Renal cortical epithelial cell (primary cell): ENCODE measurements at places on chromosomes 1 and 21.

- DNase-seq: no peak
Observed at GRCh38 chr1:226563666-226564065, 15.1 kb downstream of the STUM start.

- DNase-seq: no peak
Observed at GRCh38 chr1:202811296-202812175, 782 bp downstream of the PCAT6 start.

GRCh38 chr1:236922190-236922589, 82.1 kb downstream of the MT1HL1 start:
- DNase-seq: no peak

GRCh38 chr21:45020629-45021427, 53.6 kb upstream of the ADARB1 start:
- DNase-seq: no peak

GRCh38 chr1:200153277-200154055, 126.0 kb downstream of the NR5A2 start:
- DNase-seq: no peak

GRCh38 chr1:213268221-213268620, 217.2 kb downstream of the RPS6KC1 start:
- DNase-seq: peak; percentile 60

DNA sequence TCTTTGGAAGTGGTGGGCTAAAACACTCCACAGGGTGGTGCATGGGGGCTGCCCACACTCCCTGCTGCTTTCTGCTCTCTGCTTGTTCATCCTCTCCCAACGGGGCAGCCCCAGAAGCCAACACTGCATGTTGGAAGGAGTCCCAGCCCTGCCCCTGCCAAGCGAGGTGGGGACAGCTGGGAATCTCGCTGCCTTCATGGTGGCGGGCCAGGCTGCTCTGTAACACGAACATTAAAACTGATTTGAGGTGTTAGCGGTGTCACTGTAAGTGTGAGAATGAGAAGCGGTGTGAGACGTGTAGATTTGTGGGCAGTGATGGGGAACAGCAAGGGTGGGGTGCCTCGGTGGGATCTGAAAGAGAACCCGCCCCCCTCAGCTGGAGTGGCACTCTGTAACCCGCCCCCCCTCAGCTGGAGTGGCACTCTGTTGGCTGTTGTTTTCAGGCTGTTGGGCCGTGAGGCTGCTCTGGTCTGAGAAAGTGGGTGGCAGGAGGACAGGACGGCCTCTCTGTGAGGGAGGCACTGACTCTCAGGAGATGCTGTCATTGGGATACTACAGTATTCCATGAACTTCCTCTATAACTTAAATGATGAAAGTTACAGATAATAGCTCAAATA, 80.9 kb downstream of the PCBP3 start:
- no peak for DNase-seq

GRCh38 chr1:58754683-58755467, 29.0 kb downstream of the JUN start:
- DNase-seq: no peak

- no peak for DNase-seq
Observed at GRCh38 chr1:101147381-101147780, 89.4 kb upstream of the S1PR1 start.

DNA sequence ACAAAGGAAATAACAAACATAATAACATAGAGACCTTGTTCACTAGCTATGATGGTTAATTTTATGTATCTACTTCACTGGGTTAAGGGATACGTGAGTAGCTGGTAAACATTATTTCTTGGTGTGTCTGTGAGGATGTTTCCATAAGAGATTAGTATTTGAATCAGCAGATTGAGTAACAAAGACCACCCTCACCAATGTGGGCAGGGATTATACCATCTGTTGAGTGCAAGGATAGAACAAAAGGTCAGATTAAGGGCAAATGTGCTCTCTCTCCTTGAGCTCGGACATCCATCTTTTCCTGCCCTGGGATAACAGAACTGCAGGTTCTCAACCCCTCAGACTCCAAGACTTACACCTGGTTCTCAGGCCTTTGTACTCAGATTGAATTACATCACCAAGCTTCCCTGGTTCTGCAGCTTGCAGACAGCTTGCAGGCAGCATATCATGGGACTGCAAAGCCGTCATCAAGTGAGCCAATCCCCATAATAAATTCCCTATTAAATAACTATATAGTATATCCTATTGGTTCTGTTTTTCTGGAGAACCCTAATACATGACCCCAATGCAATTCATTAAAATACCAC, 9.2 kb downstream of the SPATA6 start:
- no peak for DNase-seq

DNA sequence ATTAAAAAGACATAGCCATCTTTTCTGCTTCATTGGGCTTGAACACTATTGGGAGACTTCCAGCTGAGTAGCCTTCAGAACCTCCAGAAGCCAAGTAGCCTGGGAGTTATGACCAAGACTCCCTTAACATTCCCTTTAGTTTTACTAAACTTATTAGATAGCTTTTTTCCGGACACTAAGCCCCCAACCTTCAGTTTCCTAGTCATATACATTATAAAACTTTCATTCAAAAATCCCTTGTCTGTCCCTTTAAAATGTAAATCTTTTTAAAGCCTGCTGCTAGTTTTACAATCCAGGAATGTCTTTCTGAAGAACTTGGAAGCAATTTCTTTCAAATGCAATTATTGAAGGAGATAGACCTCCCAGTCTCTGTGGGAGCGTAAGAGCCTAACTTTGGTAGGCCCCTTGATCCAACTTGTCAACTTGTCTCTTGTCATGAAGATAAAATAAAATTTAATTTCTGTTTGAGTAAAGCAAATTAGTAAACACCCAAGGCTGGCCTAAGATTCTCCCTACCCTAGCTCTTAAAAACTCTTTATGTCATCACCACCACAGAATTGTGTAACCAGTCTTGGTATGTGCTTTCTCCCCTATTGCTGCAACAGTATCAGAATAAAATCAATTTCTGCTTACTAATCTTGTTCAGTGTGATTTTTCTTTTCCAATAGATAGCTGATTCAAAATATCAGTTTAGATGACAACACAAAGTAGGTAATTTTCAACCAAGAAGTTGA, 796.2 kb downstream of the PLA2G4A start:
- DNase-seq: no peak

DNA sequence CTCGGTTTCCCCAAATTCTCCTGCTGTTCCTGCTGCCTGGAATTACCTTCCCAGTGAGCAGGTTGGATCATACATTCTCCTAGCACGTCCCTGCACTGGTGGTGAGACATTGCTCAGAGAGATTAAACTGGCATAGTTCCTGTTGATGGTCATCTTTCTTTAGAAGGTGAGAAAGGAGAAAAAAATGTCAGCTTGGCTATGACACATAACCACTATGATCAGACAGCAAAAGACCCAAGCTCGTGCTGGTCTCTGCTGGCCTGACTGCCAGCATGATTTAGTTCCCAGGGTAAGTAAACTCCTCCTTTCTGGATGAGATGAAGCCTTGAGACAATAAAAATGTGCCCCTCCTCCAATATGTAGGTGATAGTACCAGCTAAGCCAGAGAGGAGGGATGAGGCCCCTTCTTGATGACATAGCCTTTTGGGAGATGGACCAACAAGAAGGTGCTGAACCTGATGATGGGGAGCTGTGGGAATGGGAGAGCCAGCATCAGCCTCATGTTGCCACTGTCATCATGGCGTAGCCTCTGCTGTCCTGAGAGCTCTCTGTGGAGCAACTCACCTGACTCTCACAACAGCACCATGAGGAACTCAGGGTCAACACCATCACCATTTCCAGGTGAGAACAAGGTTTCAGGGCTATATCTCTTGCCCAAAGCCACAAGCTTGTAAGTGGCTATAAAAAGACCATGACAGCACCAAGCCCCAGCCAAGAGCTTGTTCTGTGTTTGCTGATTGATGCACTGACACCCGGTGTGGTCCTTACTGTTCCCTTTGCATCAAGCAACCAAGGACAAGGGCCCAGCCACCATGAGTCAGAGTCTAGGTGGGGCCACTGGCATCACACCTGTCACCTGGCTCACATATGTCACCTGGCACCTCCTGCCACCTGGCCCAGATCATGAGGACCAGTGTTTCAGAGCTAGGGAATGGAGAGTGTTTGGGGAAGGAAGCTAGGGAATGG, 200.0 kb downstream of the MATN1 start:
- peak; percentile 94 for DNase-seq
